ENCODE measurements at places on chromosomes 5 and 9. TPM values are rescaled to one million over a fixed set of nuclear protein-coding genes. Genes with fewer than 3 reads are reported as not detected.

Gene SPATA31A3
- not detected for total RNA-seq

Gene PCDHB4
- not detected for total RNA-seq

Gene MELK
- total RNA-seq, result 53.6 TPM

Gene SLC4A9
- not detected for total RNA-seq

Gene PPIC
- not detected for total RNA-seq

Gene PCDHGA9
- 0.71 TPM for total RNA-seq

Gene SPINK1
- not detected for total RNA-seq

Gene IGFBPL1
- not detected for total RNA-seq

Gene TMEM215
- not detected for total RNA-seq

Gene WDR31
- 0.83 TPM for total RNA-seq

Gene ARHGEF37
- 0.67 TPM for total RNA-seq

Data from natural killer cell treated with Interleukin-12 subunit alpha and Interleukin-12 subunit beta and Interleukin-15 and Interleukin-18, amount 100 ng/mL, for 72 hours (primary cell).